T-helper 22 cell (primary cell): ENCODE measurements at places on chromosomes 4 and X.

GRCh38 chr4:10982305-10982704 is 297.7 kb upstream of the CLNK start:
- DNase-seq, result no peak

- no peak for DNase-seq
These were observed 118.5 kb downstream of the CFAP299 start for GRCh38 chr4:80454040-80454439.

DNA sequence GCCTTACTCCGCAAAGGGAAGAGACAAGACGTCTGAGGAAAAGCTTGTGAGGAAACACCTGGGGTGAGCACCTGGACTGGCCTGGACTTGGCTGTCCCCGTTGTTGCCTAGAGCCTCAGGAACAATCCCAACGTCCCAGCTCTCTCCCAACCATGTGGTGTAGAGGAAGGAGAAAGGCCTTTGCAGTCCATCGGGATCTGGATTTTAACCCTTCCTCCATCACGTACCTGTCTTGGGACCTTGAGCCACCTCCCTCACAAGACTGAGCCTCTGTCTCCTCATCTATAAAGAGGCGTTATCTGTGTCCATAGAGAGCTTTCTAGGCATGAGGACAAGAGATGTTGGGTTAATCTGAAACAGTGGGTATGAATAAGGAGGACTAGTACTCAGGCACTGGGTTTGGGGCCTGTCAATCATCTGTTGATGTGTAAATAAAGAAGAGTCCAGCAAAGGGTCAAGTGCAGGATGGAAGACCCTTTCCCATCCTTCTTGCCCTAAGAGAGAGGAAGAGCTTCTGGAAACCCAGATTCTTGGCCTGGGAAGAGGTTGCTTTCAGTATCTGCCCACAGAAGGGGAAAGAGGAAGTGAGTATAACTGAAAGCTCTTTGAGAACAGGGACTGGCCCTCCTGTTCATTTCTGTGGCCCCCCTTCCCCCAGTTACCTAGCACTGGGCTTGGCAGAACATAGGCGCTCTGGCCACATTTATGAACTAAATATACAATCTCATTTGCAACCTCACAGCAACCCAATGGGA is 137.1 kb downstream of the PJA1 start:
- DNase-seq, result no peak

DNA sequence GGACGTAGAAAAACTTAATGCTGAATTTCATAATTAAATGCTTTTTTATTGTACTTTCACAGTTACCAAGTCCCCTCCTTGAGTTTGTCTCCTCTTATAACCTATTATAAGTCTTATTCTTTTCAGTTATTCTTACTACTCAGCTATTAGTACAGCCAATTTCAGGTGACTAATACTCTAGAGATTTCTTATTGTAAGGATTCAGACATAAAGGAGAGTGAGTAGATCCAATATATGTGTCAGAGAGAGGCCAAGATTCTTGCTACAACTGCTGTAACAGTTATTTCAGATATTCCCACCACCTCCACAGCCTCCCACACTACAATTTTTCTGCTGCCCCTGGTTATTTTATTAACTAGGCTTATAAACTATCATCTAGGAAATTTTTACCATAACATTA is 274.5 kb downstream of the GPAT3 start:
- no peak for DNase-seq

DNA sequence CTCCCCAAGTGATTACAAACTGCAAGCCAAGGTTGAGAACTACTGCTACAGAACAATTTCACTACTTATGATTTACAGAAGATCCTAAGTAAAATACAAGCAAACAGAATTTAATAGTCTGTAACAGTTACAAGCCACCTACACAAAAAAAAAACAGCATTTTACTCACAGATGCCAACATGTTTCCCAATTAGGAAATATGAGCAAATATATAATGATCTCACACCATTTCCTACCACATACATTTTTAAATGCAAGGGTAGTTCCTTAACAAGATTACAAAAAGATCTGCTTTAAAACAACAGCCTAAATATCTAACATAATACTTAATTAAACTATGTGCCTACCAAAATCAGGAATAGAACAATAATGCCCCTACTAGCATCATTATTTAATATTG is 63.4 kb downstream of the EFHC2 start:
- DNase-seq, result no peak

- DNase-seq, result no peak
These were observed 36.9 kb upstream of the PRSS12 start for GRCh38 chr4:118389721-118390120.

DNA sequence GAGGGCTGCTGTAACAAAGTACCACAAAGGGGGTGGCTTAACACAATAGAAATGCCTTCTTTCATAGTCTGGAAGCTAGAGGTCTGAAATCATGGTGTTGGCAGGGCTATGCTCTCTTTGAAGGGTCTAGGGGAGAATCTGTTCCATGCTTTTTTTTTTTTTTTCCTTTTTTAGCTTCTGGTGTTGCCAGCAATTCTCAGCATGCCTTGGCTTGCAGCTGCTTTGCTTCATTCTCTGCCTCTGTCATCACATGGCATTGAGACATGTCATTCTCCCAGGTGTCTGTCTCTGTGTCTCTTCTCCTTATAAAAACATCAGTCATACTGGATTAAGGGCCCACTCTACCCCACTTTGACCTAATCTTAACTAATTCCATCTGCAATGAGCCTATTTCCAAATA is 78.6 kb upstream of the BOD1L1 start:
- no peak for DNase-seq

GRCh38 chr4:5693871-5694270 is 14.5 kb downstream of the EVC2 start:
- no peak for DNase-seq

GRCh38 chr4:8901335-8901734 is 29.7 kb upstream of the HMX1 start:
- no peak for DNase-seq

DNA sequence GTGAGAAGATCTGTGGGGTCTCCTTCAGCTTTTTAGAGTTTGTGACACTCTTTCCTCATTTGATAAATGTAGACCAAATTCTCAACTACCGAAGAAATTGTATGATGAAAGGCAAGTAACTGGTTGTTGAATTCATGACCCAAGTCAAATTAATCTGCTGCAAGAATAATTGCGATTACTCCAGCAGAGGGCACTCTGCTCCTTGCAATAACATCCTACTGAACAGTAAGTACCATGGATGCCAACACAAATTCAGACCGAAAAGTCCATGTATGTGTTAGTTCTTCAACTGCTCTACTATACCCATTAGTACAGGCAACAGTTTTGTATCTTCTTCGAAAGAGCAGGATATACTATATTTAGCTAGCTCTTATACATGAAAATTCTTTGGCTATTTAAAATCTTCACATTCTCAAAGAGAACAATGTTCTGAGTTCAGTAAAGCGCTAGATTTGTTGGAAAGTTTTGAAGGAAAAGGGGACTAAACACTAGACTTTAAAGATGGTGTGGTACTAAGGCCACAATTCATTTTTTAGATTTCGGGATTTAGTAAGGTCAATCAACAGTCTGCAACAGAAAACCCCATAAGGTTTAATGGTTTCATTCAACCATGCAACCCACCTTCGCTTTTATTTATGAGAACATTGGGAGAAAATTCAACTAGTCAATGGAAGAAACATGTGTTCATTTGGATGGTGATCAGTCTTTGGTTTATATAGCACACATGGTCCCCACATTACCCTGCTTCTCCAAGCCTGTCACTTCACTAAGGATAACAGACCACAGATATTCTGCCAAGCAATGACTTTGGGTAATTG is 105.4 kb upstream of the TBC1D9 start:
- DNase-seq, result no peak

- no peak for DNase-seq
These were observed 29.8 kb downstream of the PTCHD1 start for GRCh38 chrX:23364416-23364815.

DNA sequence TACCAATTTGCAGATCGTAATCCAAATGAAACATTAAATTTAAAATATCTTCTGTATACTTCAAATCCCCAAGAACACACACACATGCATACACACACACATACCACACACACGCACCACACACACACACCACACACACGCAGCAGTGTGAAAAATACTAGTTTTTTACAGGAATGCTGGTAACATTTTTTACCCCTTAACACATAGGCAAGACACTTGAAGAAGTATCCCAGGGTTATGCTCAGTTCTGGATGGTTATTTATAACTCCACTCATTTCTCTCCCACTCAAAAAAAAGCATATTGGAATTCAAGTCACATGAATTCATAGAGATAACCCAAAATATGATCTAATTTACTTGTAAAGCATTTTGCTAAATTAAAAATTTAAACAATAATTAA is 325.5 kb upstream of the SLC7A11 start:
- DNase-seq, result no peak

DNA sequence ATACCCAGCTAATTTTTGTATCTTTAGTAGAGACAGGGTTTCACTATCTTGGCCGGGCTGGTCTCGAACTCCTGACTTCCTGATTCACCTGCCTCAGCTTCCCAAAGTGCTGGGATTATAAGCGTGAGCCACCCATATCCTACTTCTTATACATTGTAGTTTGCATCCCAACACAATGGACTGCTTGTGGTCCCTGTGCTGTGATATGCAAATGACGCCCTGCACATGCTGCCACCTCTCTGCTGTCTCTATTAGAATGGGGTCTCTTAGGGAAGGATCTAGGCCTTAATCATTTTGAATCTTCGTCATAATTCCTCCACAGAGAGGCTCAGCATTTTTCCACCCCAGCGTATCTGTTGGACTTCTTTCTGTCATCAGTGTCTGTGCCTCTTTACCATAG is 595.9 kb downstream of the ADGRL3 start:
- DNase-seq, result no peak

DNA sequence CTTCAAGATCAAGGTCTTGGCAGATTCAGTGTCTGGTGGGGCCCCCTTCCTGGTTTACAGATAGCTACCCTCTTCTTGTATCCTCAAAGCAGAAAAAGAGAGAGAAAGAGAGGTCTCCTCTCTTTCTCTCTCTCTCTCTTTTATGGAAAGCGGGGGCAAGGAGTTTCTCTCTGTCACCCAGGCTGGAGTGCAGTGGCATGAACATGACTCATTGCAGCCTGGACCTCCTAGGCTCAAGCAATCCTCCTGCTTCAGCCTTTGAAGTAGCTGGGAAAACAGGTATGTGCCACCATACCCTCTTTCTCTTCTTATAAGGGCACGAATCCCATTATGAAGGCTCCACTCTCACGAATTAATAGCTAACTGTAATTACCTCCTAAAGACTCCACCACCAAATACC is 20.2 kb downstream of the RAB9B start:
- DNase-seq, result no peak
